ENCODE measurements at places on chromosomes 4 and X.

DNA sequence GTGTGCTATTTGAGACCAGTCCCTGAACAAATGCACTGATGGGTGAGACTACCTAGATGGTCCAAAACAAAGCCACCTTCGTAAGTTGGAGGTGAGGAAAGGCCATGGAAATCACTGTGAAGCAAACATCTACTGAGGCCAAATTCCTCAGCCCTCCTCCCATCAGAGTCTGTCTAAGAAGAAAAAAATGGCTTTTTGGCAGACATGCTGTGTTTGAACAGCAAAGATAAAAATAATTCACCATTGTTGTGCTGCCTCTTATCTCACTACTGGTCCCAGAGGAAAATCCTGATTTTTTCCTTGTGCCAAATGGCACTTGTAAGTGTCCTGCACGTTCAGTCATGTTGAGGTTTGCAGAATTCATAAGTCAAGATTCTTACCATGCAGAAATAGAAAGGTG is 7.9 kb downstream of the MAGEB18 start:
- DNase-seq, result no peak

DNA sequence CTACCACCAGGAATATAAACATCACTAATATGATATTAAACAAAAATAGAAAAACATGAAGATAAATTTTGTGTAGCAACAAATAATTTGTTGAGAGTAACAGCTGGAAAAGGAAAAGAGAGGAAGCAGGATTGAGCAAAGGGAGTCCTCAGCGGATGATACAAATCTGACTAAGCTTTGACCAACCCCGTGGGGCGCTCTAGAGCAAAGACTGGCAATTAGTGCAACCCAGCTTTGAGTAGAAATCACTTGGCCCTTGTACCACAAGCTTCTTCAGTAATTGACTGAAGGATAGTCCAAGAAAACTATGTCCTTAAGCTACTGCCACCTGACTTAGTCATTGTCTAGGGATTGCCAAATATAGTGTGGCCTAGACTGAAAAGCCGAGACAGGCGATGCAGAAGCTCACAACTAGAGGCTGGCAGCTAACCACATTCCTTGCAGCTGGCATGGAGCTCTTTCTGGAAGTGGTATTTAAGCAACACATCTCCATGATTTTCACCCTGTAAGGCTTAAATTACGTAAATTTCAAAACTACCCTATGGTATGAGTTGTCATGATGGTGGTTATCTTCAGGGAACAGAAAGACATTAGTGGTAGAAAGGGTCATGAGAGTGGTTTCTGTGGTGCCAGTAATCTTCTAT is 396.0 kb downstream of the PDGFC start:
- DNase-seq, result no peak

DNA sequence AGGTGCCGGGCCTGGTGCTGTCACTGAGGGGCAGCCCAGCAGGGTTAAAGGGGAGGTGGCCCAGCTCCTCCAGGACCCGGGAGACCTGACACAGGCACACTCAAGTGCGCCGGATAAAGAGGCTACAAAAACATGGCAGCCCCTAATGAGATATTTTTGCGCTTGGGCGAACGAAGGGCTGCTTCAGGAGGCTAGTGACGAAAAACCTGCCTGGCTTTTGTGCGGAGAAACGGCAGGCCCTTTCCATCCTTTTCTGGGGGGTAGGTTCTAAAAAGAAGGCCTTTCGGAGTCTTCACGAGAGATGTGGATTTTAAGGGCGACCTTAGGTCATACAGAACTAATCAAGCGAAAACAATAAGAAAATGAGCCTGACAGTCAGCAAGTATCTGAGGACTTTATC is 35.5 kb downstream of the HELT start:
- no peak for DNase-seq

DNA sequence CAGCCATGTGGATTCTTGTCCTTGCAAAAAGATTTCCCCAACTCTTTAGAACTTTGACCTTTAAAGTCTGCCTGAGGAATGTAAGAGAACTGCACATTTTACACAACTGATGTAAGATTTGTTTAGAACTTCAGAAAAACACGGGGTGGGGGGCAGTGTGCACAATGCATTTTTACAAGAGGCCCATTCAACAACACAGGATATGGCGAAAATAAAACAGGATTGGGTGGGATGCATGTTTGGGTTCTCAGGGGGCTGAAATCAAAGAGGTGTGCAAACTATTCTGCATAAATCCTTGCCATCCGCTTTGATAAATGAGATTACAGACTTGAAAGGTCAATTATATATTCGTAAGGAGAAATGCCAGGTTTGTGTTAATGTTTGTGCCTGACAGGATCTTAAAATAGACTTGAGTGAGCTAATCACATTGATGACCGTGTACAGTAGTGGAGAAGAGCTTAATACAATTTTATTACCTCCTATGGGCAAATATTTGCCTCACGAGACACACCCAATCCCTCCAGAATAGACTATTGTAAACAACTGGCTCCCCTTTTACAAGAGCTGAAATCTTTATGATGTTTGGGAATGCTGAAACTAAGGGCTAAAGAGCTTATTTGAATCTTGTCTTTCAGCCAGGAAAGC is 184.1 kb upstream of the LEF1 start:
- no peak for DNase-seq

DNA sequence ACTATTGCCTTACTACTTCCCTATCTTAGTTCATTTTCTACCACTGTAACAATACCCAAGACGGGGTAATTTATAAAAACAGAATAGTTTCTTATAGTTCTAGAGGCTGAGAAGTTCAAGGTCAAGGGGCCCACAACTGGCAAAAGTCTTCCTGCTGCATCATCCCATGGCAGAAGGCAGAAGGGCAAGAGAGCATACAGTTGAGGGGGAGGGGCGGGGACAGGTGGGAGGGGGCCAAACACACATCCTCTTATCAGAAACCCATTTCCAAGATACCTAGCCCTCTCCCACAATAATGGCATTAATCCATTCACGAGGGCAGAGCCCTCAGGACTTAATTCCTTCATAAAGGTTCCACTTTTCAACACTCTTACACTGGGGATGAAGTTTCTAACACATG is 690.2 kb downstream of the ADGRL3 start:
- DNase-seq, result no peak

DNA sequence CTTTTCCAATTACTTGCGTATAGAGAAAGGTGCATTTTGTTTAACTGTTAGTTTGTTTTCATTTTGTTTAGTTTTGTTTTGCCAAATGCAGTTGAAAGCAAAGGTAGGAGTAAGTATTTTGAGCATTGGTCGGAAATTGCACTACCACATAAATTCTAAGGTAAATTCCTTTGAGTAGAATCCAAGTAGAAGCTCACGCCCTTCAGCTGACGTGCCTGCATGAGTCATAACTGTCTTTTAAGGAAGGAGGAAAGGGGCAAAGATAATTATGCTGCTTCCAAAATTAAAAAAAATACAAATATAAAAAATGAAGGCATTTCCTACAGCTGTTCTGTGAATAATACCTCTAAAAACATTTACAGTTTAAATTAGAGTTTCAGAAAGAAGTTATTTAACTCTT is 110.2 kb upstream of the MYOZ2 start:
- no peak for DNase-seq

DNA sequence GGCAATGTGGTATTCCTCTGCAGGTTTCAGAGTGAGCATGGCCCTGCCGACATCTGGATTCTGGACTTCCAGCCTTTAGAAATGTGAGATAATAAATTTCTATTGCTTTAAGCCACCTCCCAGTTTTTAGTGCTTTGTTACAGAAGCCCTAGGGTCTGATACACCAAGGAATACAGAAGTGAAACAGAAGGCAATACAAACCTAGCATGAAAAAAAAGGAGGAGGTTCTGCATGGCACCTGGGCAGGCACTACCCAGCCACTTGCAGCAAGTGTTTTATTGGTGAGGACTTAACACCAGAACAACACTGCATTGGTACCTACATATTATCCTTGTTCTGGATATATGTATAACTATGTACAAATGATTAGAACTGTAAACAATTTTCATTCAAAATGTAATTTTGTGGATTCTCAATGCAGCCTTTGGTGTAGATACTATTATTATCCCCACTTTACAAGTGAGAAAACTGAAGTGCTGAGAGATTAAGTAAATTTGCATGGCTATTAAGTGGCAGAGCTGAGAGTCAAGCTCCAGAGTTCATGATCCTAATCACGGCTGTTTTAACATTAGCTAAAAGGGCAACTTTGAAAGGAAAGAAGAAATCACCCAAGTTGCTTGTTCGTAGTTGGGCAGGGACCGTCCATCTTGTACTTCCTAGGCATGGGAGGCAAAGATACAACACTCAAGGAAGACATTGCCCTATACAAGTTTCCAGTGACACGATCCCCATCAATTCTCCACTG is 71.8 kb downstream of the IL21 start:
- DNase-seq, result no peak

- peak; percentile 57 for DNase-seq
These were observed 19.7 kb downstream of the MAEA start for GRCh38 chr4:1309261-1310010.

GRCh38 chr4:41400296-41400695 is 137.7 kb upstream of the LIMCH1 start:
- DNase-seq, result no peak

GRCh38 chr4:38780833-38781484 is 1.8 kb downstream of the TLR10 start:
- no peak for DNase-seq

- DNase-seq, result no peak
These were observed 659.4 kb downstream of the PCDH19 start for GRCh38 chrX:99750721-99751120.

DNA sequence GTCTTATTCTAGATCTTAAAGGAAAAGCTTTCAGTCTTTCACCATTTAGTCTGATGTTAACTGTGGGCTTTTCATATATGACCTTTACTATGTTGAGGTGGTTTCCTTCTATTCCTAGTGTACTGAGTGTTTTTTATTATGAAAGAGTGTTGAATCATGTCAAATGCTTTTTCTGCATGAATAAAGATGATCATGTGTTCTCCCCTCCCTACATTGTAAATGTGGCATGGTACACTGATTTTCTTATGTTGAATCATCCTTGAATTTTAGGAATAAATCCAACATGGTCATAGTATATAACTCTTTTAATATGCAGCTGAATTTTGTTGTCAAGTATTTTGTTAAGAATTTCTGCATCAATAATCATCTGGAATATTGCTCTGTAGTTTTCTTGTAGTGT is 4.3 kb downstream of the CLGN start:
- no peak for DNase-seq

GRCh38 chrX:93259029-93259428 is 414.3 kb downstream of the NAP1L3 start:
- no peak for DNase-seq

GRCh38 chr4:68797048-68797447 is 18.7 kb upstream of the UGT2B10 start:
- DNase-seq, result no peak

DNA sequence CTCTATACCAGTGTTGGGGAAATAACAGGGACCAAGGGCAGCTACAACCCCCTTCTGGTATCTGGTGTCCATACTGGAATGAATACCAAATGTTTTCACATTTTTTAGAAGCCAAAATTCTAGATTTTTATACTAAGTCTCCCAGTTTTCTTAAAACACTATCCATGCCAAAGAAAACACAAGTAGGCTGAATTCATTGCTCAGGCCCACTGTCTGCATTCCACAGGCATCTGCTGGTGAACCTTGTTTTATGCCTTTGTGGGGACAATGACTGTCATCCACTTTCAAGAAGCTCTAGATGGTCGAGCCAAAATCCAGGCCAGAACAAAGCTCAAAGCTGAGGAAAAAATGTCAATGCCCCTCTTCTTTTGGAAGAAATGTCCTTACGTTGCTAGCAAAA is 213.4 kb upstream of the RASGEF1B start:
- DNase-seq, result no peak

DNA sequence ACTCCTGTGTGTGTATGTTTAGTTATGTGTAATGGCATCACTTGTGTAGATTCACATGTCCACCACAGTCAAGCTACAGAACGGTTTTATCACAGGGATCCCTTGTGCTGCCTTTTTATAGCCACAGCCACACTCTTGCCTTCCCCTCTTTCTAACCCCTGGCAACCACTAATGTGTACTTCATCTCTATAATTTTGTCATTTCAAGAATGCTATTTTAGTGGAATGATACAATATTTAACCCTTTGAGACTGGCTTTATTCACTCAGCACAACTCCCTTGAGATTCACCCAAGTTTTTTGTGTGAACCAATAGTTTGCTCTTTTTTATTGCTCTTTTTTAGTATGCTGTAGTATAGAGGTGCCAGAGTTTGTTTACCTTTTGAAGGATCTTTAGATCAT is 112.1 kb downstream of the CDKL5 start:
- DNase-seq, result no peak

- DNase-seq, result no peak
These were observed 390.8 kb upstream of the BOD1L1 start for GRCh38 chr4:14018191-14018853.

GRCh38 chr4:184385705-184386141 is 88.6 kb downstream of the IRF2 start:
- no peak for DNase-seq

DNA sequence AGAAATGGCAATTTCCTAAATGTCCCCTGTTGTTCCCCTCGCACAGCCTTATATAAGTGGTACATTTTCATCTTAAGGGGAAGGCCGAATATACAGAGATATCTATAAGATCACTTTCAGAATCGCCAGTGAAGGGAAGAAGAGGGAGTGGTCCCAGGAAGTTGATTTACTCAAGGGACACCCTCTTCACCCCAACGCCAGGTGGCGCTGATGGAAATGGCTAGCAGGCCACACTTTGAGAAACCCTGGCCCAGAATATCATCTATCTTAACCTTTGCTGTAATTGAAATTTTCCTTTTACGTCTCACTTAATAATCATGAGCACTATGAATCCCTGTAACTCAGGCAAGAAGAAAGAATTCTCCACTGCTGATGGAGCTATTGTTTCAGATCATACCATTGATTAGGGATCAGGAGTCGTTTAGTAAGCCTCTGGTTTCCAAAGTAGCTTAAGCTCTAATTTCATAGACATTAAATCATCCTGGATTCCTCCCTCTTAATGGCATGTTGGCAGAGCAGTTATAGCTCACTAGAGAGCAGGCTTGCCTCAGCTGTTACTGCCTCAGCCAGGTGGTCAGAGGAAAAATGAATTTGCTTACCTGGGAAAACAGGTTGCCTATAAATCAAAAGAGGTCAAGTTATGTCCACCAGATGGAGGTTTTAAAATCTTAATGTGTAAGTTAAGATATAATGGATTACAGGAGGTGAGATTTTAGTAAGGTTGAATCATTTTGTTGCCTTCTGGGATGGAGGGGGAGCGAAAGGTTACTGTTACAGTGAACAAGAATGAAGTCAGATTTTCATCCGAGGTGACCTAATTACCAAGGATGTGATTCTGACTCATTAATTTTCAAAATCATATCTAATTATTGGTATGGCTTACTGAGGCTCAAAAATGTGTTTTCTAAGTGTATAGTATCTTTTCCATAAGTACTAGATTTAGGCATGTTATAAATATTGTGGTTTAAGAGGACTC is 941.2 kb upstream of the TENM3 start:
- DNase-seq, result no peak

Measured in activated T-cell treated with anti-CD3 and anti-CD28 coated beads, Interleukin-2, amount 50 U/mL, for 1 hour (primary cell).